Hippocampal formation (tissue), 2 donors: ENCODE measurements at places on chromosomes 16 and 17.

DNA sequence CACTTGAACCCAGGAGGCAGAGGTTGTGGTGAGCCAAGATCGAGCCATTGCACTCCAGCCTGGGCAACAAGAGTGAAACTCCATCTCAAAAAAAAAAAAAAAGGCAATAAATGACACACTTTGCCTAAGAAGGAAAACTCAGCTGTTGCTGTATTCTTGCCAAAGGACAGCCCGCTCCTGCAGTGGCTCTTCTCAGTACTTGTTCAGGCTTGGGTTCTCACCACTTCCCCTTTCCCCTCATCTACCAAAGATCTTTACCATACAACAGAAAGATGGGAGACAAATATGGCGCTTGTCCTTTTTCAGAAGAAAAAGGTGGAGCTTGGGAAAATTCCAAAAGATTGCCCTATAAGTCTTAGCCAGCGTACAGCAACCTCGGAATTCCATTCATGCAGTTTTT, 58.5 kb downstream of the MYH13 start:
- no peak for DNase-seq

DNA sequence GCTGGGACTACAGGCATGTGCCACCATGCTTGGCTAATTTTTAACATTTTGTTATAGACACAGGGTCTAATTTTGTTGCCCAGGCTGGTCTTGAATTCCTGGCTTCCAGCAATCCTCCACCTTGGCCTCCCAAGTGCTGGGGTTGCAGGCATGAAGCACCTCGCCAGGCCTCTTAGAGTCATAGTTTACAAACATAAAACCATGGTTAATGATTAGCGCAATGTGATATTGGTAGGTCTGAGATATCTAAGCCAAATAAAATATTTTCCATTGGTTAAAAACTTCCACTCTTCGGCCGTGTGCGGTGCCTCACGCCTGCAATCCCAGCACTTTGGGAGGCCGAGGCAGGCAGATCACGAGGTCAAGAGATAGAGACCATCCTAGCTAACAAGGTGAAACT, 16.6 kb downstream of the TXNDC11 start:
- DNase-seq: no peak

GRCh38 chr17:72092710-72093322, 28.0 kb upstream of the SOX9 start:
- no peak for DNase-seq

DNA sequence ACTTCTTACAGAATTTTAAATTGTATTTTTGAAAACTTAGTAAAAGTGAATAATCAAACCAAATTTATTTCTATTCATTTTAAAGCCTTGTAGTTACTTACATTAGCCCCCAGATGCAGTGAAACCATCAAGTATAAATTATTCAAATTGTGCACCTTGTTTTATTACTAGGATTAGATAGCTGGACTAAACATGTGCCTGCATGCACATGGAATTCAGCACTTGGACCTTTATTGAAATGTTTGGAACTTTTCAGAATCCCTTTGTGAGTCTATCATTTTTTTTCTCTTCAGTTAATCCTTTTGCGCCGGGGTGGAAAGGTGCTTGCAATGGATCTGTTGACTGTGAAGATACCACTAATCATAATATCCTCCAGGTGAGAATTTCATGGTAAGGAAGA, 4.7 kb downstream of the ZPBP2 start:
- DNase-seq: no peak

GRCh38 chr17:82200743-82201497, 11.7 kb downstream of the CCDC57 start:
- DNase-seq: no peak

GRCh38 chr16:87551487-87551886, 50.8 kb upstream of the JPH3 start:
- DNase-seq: no peak

GRCh38 chr16:70751593-70751992, 49.4 kb downstream of the VAC14 start:
- DNase-seq: no peak

DNA sequence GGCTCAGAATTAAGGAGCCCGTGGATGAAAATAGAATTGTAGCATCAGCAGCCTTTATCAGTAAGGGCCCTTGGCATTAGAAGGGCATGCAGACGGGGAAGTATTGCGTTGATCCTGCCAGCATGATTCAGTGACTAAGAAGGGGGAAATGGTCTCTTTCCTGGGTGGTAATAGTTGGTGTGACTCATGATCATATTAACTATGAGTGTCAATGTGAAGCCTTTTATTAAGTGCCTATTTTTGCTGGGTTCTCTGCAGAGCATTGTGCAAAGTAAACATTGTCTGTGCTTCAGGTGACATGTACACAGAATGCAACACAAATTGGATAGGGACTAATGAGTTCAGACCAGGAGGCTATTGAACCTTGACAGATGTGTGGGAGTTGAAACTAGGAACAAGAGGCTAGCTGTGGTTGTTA, 24.5 kb downstream of the RCVRN start:
- DNase-seq: no peak

DNA sequence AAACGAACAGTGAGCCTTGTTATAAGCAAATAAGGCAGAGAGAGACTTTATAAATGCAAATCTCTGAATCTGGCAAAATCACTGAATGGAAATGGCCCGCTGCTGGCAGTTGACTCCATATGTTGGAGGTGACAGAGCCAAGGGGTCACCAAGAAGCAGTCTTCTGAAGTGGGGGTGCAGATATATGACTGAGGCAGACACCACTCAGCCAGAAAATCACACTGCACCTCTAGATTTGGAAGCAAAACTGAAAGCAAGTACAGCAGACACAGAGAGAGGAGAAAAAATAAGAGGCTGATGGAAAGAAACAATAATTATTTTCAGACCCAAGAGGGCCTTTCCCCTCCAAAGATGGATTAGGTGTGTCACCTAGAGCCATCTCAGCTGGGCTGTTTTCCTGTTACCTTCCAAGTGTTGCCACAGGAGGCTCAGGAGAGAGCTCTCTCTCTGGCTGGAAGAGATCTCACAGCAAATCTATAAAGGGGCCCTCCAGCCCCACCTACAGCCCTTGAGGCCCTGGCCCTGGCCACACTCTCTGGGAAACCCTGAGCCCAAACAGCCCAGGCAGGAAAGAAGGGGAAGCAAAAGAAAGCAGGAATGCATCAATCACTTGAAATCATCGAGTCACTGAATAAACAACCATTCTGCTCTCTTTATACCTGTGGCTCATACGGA, 585.1 kb upstream of the PSMD7 start:
- no peak for DNase-seq

DNA sequence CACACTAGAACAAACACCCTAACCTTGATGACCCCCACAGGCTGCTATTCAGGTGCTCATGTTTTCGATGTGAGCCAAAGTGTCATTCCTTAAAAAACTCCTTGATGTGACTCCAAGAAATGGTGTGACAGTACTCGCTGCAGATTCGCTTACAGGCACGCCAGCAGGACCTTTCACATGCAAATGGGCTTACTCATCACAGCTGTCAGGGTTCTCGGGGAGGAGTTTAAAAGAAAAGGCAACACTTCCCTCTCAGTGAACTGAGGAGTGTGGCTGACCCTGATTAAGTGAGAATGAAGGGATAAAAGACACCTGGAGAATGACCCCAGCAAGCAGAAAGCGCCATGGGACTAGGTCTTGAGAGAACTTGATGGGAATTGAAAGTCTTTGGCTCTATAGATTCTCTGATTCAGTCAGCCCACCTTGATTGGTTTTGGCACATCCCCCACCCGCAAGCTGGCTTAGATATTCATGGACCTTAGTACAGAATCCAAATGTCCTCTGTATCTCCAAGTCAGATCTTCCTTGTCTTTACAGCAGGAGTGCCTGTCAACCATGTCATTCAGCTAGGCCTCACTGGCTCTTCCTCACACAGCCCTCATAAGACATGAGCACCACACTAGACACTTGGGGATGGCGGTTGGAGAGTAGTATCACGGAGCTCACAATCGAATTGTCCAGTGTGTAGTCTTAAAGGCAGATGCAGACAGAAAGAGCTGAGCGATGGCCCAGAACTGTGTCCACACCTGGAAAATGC, 82.6 kb downstream of the HIC1 start:
- DNase-seq: no peak

- DNase-seq: no peak
Measured at GRCh38 chr16:30368122-30368791, 2.0 kb downstream of the TBC1D10B start.

- DNase-seq: no peak
Measured at GRCh38 chr16:77330332-77331042, 104.3 kb downstream of the ADAMTS18 start.

GRCh38 chr17:32943647-32944191, 15.8 kb downstream of the TMEM98 start:
- DNase-seq: no peak

DNA sequence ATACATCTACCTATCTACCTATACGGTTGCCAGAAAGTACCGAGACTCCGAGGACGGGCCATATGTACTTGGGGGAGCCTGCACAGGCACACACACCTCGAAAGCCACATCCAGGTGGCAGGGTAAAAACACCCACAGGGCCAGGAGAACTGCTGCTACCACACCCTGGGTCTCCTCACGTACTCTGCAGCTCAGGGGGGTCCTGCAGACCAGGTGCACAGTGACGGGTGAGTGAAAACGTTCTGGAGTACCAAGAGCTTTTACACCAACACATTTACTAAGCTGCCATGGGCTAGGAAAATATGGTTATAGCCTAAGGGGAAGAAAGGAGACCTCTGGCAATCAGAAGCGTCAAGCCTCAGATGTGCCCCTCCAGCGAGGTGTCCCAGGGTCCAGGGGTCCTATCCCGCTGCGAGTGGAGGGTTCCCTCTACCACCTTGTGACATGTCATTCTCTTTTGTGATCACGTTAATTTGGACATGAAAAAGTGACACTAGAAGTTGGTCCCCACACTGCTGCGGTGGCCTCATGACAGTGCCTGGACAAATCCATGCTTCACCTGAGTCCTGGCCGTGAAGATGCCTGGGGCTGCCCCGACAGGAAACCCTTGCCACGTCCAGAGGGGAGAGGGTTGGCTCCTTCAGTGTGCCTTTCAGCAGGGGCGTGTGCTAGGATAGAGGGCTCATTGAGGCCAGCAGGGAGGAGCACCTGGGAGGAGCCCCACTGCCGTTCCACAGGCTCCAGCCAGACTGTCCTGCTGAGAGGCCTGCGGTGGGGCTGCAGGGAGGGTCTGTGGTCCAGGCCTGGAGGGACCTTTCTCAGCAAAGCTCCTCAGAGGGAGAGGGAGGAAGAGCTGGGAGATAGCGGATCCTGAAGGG, 1.8 kb downstream of the CANT1 start:
- no peak for DNase-seq

DNA sequence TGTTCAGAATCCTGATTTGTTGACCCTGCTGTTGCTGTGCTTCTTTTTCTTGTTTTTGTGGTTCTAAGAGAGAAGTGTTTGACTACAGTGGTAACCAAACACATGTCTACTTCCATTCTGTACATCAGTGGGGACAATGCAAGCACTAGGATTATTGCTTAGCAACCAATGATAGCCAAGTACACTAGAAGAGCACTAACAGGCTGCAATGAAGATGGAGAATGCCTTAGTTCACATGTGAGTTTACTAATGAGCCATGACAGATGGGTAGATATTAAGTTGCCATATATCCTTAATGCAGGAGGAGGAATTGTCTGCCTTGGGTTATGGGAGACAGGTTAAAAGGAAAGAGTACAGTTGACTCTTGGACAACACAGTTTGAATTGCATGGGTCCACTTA, 8.3 kb downstream of the EFCAB5 start:
- no peak for DNase-seq

GRCh38 chr17:17736205-17737183, 55.2 kb downstream of the RAI1 start:
- DNase-seq: no peak
